ENCODE measurements at places on chromosomes 11 and 22. TPM values are rescaled to one million over a fixed set of nuclear protein-coding genes. Genes with fewer than 3 reads are reported as not detected.

SHANK2 gene
- total RNA-seq: not detected

SLC37A2 gene
- 0.41 TPM for total RNA-seq

TMEM191B gene
- total RNA-seq: 3.2 TPM

C1QTNF6 gene
- total RNA-seq: 8.7 TPM

Measured in activated CD4-positive, alpha-beta T cell treated with anti-CD3 and anti-CD28 coated beads for 36 hours (primary cell).